ENCODE measurements at places on chromosomes 12 and 14.

- H3K36me3 ChIP-seq = no peaks in the 10 kb centered on the region
- H3K4me3 ChIP-seq = no peak overlapping the region
- H3K27me3 ChIP-seq = no peaks in the 10 kb centered on the region
- no peaks in the 10 kb centered on the region for H3K4me1 ChIP-seq
- no peak for DNase-seq
Observed at GRCh38 chr12:118946256-118946655, 35.1 kb upstream of the SRRM4 start.

DNA sequence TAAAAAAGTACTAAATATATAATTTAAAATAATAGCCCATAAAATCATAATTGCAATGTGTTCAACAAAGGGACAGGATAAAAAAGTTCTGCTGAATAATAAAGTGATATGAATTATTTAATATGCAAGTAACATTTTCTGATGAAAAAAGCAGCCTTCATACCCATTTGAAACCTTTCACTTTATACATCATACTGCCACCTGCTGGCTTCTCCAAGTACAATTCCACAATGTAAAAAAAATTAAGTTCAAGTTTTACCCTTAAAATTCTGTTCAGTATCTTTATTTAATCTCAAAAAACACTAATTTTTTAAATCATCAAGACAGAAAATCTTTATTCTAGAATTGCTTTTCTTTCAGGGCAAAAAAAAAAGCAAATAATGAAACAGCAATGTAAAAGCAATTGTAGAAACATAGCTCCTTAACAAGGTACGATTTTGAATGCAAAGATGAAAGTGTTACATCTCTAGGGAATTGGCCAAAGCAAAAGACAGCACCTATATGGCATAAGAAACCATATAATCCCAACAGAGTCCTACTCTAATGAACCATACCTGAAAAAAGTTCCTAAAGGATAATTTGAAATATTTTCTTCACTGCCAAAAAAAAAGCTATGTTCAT is 15.0 kb downstream of the MDM1 start:
- DNase-seq = no peak
- no peaks in the 10 kb centered on the region for H3K27me3 ChIP-seq
- no peak overlapping the region for H3K4me3 ChIP-seq
- peaks cover 4% of the 10 kb centered on the region for H3K4me1 ChIP-seq
- no peak overlapping the region for H3K27ac ChIP-seq

GRCh38 chr14:88559852-88560251 is 3.0 kb upstream of the ZC3H14 start:
- H3K27ac ChIP-seq = no peak overlapping the region
- H3K36me3 ChIP-seq = no peaks in the 10 kb centered on the region
- H3K4me3 ChIP-seq = no peak overlapping the region
- DNase-seq = no peak

DNA sequence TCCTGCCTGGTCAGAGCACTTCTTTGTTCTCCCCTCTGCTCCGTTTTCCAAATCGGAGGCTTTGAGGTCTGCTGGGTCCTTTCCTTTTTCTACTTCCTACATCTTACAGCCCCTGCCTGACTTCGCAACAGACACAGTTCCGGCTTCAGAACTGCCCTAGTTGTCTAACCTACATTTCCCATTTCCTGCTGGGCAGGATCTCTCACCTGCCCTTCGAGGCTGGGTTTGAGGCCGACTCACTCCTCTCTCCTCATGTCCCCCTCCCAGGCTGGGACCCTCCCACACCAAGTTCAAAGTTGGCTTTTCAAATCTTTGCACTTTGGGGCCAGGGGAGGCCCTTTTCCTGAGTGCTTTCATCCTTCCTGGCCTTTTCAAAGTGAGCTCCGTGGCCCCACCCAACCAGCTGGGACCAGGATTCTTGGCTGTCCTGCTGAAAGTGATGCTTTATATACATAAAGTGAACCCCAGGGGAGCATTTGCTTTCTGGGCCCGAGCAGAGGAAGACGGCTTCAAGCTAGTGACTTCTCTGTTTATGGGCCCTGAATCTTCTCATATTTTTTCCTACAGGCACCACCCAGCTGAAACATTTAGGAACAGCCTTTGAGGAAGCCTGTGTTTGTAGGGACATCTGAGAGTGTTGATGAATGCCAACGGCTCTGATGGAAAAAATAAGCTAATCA is 281.0 kb upstream of the CRY1 start:
- no peaks in the 10 kb centered on the region for H3K36me3 ChIP-seq
- no peak overlapping the region for H3K4me3 ChIP-seq
- H3K27ac ChIP-seq = no peak overlapping the region
- H3K4me1 ChIP-seq = no peaks in the 10 kb centered on the region
- H3K27me3 ChIP-seq = no peaks in the 10 kb centered on the region
- DNase-seq = no peak

DNA sequence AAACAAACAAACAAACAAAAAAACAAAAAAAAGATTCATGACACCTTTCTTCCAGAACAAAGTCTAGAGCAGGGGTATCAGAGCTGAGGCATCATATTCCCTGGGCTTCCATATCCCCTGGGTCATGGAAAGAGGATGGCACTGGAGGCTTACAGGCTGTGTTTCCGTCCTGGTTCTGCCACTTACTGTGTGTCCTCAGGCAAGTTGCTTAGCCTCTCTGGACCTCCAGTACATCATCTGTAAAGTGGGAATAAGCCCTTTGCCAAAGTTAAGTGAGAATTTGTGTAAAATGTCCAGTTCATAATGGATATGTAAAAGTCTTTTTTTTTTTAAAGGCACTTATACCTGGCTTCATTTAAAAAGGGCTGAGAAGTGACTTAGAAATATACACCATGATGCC is 62.0 kb upstream of the FAM222A start:
- H3K36me3 ChIP-seq = no peaks in the 10 kb centered on the region
- no peak overlapping the region for H3K4me3 ChIP-seq
- H3K27me3 ChIP-seq = no peaks in the 10 kb centered on the region
- H3K4me1 ChIP-seq = peaks cover 7% of the 10 kb centered on the region
- H3K27ac ChIP-seq = no peak overlapping the region

- no peaks in the 10 kb centered on the region for H3K27me3 ChIP-seq
- DNase-seq = no peak
- no peak overlapping the region for H3K27ac ChIP-seq
- no peak overlapping the region for H3K4me3 ChIP-seq
- H3K36me3 ChIP-seq = no peaks in the 10 kb centered on the region
Observed at GRCh38 chr12:130863298-130863697, 8.6 kb upstream of the RAN start.

- no peak overlapping the region for H3K27ac ChIP-seq
- H3K27me3 ChIP-seq = no peaks in the 10 kb centered on the region
- DNase-seq = no peak
- H3K36me3 ChIP-seq = peaks cover 11% of the 10 kb centered on the region
Observed at GRCh38 chr12:109451400-109451799, 25.7 kb downstream of the KCTD10 start.

GRCh38 chr12:72677139-72677538 is 405.0 kb downstream of the TRHDE start:
- DNase-seq = no peak
- no peak overlapping the region for H3K27ac ChIP-seq
- no peaks in the 10 kb centered on the region for H3K4me1 ChIP-seq
- no peaks in the 10 kb centered on the region for H3K27me3 ChIP-seq
- H3K4me3 ChIP-seq = no peak overlapping the region

DNA sequence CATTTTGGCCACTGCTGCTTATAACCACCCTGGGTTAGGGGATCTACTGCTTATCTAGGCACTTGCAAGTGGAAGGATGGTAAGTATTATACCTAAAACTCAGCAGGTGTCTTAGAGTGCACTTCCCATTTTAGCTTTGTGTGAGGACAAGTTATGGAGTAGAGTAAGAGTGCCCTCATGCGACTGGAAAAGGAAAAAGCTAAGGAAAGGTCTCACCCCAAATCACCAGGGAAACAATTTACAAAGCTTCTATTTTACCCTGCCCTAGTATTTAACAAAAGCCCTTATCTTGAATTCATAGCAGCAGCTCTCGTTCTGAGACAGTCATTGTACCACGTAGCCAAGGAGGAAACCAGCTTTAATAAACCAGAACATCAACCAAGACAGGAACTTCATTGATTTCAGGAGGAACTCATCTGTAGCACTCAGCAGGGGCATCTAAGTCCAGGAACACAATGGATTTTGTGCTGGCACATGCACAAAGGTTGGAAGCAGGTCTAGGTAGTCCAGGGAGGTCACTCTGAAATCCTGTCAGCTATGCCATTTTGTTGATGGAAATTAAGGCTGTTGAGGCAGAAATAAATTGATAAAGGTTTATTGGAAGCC is 2.9 kb downstream of the RDH12 start:
- no peak overlapping the region for H3K27ac ChIP-seq
- H3K4me3 ChIP-seq = no peak overlapping the region
- H3K27me3 ChIP-seq = no peaks in the 10 kb centered on the region
- no peaks in the 10 kb centered on the region for H3K36me3 ChIP-seq
- no peak for DNase-seq

DNA sequence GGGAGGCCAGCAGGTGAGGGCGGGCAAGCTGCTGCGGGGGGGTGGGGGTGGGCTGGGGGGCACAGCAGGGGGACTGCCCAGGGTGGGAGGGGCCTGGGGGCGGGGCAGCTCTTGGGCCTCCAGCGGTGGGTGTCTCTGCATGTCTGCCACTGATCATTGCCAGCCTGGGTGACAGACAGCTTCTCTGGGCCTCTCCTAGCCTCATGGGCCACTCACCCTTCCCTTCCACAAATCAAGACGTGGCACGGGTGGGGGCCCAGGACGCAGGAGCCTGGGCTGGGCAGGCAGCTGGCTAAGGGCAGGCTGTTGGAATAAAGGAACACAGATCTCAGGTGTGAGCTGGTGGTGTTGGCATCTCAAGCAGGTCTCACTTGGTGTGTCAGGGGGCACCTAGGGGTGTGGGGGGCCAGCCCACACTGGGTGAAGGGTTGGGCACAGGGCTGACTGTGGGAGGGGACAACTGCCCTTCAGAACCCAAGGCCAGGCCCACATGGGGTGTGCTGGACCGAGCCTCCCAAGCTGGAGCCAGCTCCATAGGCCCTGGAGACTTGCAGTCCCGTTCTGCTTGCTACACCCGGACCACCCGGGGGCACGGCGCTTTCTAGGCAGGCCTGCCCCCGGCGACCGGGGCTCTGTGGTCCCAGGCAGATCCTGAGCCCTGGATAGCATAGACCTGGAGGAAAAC is 3.0 kb downstream of the TEDC1 start:
- H3K27ac ChIP-seq = no peak overlapping the region
- no peaks in the 10 kb centered on the region for H3K36me3 ChIP-seq
- peak; percentile 43 for DNase-seq
- H3K27me3 ChIP-seq = no peaks in the 10 kb centered on the region

DNA sequence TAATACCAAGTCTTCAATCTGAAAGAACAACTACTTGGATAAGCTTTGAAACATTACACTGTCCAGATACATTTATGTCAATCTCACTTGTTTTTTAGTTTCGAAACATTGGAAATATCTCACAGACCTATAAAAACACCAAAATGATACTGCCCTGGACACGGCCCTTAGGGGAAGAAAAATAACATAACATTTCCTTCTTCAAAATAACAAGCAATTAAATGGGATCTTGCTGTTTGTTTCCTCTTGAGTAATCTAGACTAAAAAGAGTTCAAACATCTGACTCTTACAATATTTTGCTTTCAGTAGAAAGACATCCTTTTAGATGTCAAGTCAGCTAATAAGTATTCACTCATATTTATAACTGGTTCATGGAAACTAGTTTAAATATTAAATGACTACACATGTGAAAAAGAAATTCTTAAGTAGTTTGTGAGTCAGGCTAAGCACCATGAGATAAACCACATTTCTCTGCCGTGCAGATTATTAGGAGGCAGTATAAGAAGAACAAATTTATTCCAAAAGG is 87.5 kb downstream of the EPS8 start:
- no peaks in the 10 kb centered on the region for H3K36me3 ChIP-seq
- no peak overlapping the region for H3K27ac ChIP-seq
- no peak for DNase-seq
- H3K4me3 ChIP-seq = no peak overlapping the region

DNA sequence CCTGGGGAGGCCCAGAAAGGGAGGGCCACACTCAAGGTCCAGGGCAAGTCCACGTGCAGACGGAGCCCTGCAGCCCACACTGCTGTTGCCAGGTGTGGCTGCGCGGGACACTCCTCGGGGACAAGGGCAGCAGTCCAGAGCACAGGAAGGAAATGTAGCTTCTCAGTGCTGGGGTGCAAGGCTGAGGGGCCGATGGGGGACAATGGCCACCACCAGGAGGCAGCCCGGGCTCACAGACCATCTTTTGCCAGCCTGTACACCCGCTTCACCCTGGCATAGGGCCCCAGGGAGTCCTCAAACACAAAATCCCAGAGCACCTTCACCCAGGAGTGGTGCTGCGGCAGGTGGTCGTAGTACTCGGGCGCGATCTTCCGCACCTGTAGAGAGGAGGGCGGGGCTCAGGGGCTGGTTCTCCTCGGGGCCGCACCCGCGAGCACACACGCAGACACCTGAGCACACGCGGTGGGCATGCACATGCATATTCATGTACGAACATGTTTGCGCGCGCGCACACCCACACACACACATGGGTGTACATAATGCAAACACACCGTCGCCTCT is 12.8 kb downstream of the DEGS2 start:
- no peaks in the 10 kb centered on the region for H3K4me1 ChIP-seq
- H3K27ac ChIP-seq = no peak overlapping the region
- no peak for DNase-seq
- peaks cover 6% of the 10 kb centered on the region for H3K27me3 ChIP-seq
- no peak overlapping the region for H3K4me3 ChIP-seq
- H3K36me3 ChIP-seq = no peaks in the 10 kb centered on the region

GRCh38 chr12:107798580-107798979 is 24.1 kb downstream of the ASCL4 start:
- peaks cover 3% of the 10 kb centered on the region for H3K27me3 ChIP-seq
- no peak for DNase-seq
- no peaks in the 10 kb centered on the region for H3K36me3 ChIP-seq
- no peak overlapping the region for H3K4me3 ChIP-seq

DNA sequence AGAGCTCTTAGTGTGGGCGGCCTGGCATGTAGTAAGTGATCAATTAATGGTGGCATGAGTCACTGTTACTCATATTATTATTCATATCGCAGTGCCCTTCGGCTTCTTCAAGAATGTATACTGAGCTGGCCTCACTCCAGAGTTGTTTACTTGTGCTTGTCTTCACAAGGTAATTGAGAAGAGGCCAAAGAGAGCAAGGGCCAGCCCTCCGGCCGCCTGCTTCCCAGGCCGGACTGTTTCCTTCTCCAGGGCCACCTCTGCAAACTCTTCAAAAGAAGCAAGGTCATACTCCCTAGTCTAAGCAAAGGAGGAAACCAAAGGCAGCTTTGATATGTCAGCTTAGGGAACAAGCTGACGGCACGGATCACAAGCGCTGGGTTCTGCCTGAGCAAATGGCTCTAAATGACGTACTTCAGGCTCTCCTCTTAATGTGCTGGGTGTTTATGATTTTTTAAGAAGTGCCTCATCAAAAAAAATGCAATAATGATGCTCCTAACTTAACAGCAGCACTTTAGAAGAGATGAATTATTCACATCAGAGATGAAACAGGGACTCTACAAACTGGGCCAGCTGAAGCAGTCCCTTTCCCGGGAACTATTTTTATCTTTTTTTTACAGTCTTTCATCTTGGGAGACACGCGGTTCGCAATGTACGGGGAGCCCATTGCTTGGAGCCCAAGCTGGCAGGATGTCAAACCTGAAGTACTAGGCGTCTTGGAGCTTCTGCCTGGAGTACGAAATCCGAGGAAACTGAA is 65.6 kb upstream of the DLK1 start:
- H3K4me1 ChIP-seq = no peaks in the 10 kb centered on the region
- H3K27ac ChIP-seq = no peak overlapping the region
- no peak overlapping the region for H3K4me3 ChIP-seq
- no peaks in the 10 kb centered on the region for H3K36me3 ChIP-seq
- DNase-seq = no peak
